ENCODE measurements at places on chromosomes 5 and 9. TPM values are rescaled to one million over a fixed set of nuclear protein-coding genes. Genes with fewer than 3 reads are reported as not detected.

Gene TCF7
- 3.6 TPM for total RNA-seq

Gene PCDHB7
- 2.4 TPM for total RNA-seq

Gene ZBTB6
- total RNA-seq, result 9.8 TPM

Gene DOLK
- 14.2 TPM for total RNA-seq

Gene ZNF454
- total RNA-seq, result 4.9 TPM

Gene ENTREP1
- total RNA-seq, result 14.6 TPM

DNA sequence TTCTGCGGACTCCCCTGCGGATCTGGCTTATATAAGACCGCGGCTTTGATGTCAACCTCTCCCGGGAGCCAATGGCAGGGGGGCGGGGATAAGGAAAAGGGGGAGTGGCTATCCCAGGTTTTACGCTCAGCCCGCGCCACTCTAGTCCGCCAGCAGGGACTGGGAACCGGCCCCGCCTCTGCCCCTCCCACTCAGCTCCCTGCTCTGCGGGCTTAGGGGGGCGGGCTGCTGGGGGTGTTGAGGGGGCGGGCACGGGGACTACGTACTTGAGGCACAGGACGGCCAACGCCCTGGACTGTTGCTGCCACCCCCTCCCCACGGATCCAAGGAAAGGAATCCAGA lies at the start of gene HAND1:
HAND1 (minus strand) TSS at position 4 of the 342 bp plus-strand sequence. CDS start 219 bp downstream, outside the sequence.
- DNase-seq, result no peak

DNA sequence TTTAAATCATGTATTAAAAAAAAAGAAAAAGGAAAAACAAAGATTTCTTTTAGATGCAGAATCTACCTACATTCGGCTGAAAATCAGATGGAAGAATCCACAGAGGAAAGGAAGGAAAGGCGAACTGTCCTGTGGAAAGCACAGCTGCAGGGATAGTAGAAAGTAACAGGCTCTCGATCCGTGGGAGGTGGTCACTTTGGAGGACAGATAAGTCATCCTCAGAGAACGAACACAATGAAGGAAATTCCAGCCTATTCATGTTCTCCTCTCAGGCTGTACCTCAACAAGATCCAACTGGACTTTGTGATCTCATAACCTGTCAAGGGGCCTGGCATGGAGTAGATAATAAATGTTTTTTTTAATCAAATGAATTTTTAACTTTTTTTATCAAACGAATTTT lies 72.8 kb downstream of the NR6A1 start:
- DNase-seq, result no peak

DNA sequence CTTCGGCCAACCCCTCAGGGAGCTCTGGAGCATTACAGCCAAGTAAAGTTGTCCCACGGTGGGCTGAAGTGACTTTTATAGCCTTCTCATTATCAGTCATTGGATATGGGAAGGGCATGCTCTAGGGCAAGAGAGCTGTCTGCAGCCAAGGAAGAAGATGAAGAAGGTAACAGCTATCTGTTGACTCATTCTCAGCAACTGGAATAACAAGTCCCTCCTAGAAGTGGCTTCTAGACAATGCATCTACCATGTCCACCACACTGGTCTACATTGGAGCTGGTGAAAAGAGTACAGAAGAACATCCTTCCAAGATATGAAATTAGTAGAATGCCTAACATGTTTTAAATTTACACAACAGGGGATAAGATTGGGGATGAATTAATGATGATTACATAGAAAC lies 524.2 kb downstream of the ACTL7B start:
- no peak for DNase-seq

GRCh38 chr5:78757269-78758053 lies 108.9 kb upstream of the LHFPL2 start:
- no peak for DNase-seq

DNA sequence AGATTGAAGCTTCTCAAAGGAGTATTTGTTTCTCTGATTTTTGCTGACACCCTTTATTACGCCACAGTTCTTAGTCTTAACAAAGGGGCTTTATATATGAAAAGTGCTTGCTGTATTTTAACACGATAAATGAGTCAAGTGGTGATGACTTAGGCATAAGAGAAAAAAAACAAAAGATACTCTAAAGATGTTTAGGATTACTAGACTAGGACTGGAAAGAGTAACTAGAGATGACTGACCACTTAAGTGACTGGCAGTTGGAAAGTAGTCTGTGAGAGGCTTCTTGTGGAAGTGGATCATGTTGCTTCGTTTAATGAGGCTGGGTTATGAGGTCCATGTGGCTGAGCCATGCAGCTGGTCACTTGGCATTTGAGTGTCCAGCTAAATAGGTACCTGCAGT lies 69.4 kb upstream of the ACTBL2 start:
- no peak for DNase-seq

- DNase-seq, result no peak
Measured at GRCh38 chr5:124303366-124303765, 443.1 kb downstream of the ZNF608 start.

- DNase-seq, result no peak
Measured at GRCh38 chr5:144130306-144130705, 40.2 kb downstream of the YIPF5 start.

DNA sequence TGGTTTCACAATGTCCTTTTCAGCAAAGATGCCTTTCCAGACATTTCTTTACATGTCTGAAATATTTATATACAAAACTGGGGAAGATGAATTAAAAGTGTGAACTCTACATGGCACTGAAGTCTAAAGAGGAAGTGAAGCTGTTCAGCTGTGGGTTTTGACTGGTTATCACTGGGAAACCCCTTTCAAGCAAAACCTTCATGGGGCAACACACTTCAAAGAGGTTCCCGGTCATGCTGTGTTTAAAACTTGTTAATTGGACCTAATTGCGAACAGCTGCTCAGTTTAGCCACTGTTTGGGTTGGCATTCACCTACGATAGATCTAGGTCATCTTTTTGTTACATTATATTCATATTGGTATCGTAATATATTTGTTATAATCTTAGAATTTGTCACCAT lies 20.0 kb upstream of the GDNF start:
- DNase-seq, result no peak

DNA sequence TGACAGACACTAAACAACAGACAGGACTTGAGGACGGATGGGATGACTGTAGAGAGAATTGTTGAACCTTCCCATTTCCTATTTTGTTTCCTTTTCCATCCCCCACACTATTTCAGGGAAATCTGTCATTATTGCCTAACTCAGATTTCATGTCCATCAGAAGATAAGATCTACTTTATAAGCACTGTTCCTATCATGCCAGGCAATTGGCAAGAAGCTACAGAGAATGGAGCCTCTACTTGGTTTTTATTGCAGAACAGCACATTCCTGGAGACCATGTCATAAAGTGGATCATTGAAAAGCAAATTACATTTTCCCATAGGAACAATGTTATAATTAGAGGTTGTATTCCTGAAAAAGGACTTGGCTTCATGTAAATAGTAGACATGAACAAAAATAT lies 173.7 kb upstream of the KIF2A start:
- no peak for DNase-seq

DNA sequence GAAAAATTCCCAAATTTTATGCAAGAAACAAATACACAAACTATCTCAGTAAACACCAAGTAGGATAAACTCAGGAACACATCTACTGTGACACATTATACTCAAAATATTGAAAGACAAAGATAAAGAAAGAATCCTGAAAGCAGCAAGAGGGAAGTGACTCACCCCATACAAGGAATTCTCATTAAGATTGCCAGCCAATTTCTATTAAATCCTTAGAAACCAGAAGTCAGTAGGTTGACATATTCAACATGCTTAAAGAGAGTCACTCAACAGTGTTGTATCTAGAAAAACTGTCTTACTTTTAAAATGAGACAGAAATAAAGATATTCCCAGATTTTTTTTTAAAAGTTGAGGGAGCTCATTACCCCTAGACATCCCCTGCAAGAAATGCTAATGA lies 15.5 kb downstream of the SPATA31E1 start:
- DNase-seq, result no peak

GRCh38 chr5:133292300-133292699 lies 240.5 kb downstream of the HSPA4 start:
- no peak for DNase-seq

DNA sequence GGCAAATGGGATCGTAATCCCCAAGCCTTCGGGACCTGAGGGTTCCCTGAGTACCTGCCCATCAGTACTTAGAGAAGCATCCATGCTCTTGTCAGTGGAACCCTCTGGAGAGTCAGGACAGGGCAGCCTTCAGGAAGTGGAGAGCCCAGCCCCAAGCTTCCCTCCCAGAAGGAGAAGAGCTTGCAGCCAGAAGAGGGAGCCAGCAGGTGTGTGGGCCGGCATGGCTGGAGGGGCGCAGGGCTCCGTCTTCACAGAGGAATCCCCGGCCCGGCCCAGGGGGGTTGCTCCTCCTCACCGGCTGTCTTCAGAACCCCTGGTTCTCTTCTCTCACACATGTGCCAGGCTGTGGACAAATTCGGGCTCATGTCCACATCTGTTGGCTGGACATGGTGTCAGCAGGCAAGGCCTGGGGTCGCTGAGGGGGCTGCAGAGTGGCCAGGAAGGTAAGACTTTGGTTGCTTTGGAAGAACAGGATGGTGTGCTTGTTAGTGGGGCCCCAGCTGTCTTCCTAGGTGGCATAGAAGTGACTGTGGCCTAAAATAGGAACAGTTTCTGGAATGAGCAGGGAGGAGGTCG lies 58.9 kb upstream of the RXRA start:
- no peak for DNase-seq

DNA sequence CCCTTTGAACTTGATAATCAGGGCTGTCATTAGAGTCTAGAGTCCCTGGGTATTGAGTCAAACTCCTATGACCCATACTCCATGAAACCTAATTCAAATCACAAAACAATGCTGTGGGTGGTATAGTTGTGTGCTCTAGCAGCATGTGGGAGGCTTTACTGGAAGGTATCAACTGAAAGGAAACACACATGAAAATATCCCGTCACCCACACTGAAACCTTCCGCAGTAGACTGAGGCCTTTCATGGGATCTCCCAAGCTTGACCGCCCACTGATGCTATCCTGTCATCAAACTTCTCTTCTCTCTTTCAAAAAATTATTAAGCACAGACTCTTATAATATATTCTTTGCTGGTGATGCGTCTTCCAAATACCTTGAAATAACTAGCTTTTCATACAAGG lies 569.1 kb upstream of the MEF2C start:
- no peak for DNase-seq

- no peak for DNase-seq
Measured at GRCh38 chr9:105053209-105053652, 125.3 kb upstream of the ABCA1 start.

GRCh38 chr5:177403792-177404640 lies 3.6 kb upstream of the PFN3 start:
- peak; percentile 90 for DNase-seq
